ENCODE measurements at places on chromosomes 7 and 10. TPM values are rescaled to one million over a fixed set of nuclear protein-coding genes. Genes with fewer than 3 reads are reported as not detected.

- H3K27ac ChIP-seq = no peak overlapping the region
- DNase-seq = no peak
- peaks cover 19% of the 10 kb centered on the region for H3K36me3 ChIP-seq
Observed at GRCh38 chr7:155665957-155666287, 21.5 kb downstream of the RBM33 start.

DNA sequence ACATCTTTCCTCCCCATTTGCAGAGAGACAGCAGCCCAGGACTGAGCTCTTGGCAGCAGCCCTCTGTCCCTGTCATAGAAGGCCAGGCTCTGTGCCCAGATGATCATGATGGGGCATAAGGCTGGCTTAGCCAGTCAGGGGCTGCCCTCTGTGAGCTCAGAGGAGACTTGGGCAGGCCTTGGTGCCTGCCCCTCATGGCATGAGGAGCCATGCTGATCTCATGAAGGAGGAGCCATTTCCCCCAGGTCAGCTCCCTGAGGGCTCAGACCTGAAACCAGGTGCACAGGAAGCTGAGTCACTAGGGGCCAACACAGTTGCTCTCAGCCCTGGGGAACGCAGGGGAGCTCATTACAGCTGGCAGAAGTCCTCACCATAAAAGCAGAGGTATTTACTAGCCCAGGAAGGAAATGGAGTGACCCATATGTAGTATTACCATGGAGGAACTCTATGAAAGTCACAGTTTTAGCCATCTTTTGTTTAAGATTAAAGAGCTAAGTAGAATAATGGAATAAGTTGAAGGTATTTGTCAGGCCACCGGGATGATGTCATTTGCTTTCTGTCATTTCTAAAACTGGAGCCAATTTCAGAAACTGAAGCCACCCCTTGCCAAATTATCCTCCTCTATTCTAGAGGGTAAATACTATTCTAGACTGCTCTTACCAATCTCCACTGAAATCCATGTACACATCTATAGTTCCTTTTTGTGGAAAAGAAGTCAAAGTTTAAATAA, 362.4 kb upstream of the ZNF32 start:
- no peak overlapping the region for H3K27ac ChIP-seq
- peaks cover 9% of the 10 kb centered on the region for H3K4me1 ChIP-seq
- no peak for DNase-seq
- no peak overlapping the region for H3K4me3 ChIP-seq
- H3K27me3 ChIP-seq = peaks cover under 1% of the 10 kb centered on the region

DNA sequence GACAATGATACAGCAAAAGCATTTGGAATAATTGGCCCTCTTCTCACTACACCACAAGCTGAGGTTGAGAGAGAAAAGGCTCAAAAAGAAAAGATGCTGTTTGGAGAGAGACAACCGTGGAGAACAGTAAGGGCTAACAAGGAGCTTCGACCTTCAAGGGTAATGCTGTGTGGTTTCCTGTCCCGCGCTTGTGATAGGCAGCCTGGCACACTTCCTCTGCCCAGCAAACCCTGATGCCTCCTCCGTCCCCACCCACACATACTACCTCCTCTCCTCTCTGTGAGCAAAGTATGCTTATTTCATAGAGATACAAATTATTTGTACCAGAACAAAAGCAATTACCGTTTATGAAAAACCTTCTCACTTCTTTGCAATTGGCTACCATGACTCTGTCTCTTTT, 755.4 kb downstream of the KCNMA1 start:
- no peak overlapping the region for H3K27ac ChIP-seq
- H3K4me3 ChIP-seq = no peak overlapping the region
- peaks cover 3% of the 10 kb centered on the region for H3K27me3 ChIP-seq
- peaks cover 5% of the 10 kb centered on the region for H3K4me1 ChIP-seq
- DNase-seq = no peak
- no peaks in the 10 kb centered on the region for H3K36me3 ChIP-seq

GRCh38 chr7:123715799-123716198, 33.0 kb downstream of the WASL start:
- peaks cover 16% of the 10 kb centered on the region for H3K36me3 ChIP-seq
- peaks cover 61% of the 10 kb centered on the region for H3K4me1 ChIP-seq
- H3K27ac ChIP-seq = no peak overlapping the region
- no peak for DNase-seq
- H3K4me3 ChIP-seq = no peak overlapping the region
- no peaks in the 10 kb centered on the region for H3K27me3 ChIP-seq

DNA sequence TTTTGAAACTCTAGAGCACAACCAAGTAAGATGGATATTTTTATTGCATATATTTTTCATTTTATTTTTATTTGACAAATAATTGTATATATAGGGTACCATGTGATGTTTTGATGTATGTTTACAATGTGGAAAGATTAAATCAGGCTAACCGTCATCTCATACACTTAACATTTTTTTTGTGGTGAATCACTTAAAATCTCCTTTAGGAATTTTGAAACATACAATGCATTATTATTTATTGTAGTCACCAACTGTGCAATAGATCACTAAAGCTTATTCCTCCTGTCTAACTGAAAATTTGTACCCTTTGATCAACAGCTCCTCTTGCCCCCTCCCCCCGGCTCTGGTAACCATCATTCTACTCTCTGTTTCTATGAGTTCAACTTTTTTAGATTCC, 77.2 kb downstream of the DNAH11 start:
- DNase-seq = no peak
- H3K4me1 ChIP-seq = no peaks in the 10 kb centered on the region
- no peaks in the 10 kb centered on the region for H3K27me3 ChIP-seq
- no peak overlapping the region for H3K27ac ChIP-seq
- H3K4me3 ChIP-seq = no peak overlapping the region

- no peaks in the 10 kb centered on the region for H3K4me1 ChIP-seq
- no peaks in the 10 kb centered on the region for H3K27me3 ChIP-seq
- DNase-seq = no peak
- H3K27ac ChIP-seq = no peak overlapping the region
- H3K4me3 ChIP-seq = no peak overlapping the region
Observed at GRCh38 chr10:79186486-79187120, 117.8 kb downstream of the ZMIZ1 start.

GRCh38 chr10:45058580-45058979, 57.9 kb downstream of the ZNF22 start:
- no peak for DNase-seq
- H3K27me3 ChIP-seq = peaks cover 9% of the 10 kb centered on the region
- H3K4me3 ChIP-seq = no peak overlapping the region
- H3K4me1 ChIP-seq = peaks cover 4% of the 10 kb centered on the region
- H3K36me3 ChIP-seq = no peaks in the 10 kb centered on the region
- H3K27ac ChIP-seq = no peak overlapping the region

DNA sequence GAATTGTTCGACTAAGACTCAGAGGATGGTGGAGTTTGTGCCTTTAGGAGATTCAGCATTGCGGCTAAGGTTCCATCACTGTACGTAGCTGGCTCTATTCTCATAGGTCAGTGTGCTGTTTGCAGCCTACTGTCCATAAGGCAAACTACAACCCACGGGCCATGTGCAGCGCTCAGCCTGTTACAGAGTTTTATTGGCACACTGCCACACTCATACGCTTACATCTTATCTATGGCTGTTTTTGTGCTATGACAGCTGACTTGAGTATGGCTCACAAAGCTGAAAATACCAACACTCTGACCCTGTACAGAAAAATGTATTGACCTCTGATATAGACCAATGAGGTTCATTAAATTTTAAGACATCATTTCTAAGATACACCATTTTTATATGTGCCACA, 114.5 kb downstream of the ARID5B start:
- DNase-seq = no peak
- H3K4me1 ChIP-seq = peaks cover 9% of the 10 kb centered on the region
- no peaks in the 10 kb centered on the region for H3K27me3 ChIP-seq
- peaks cover 44% of the 10 kb centered on the region for H3K36me3 ChIP-seq
- H3K4me3 ChIP-seq = no peak overlapping the region

- no peak overlapping the region for H3K4me3 ChIP-seq
- no peaks in the 10 kb centered on the region for H3K36me3 ChIP-seq
- no peaks in the 10 kb centered on the region for H3K27me3 ChIP-seq
- no peaks in the 10 kb centered on the region for H3K4me1 ChIP-seq
Observed at GRCh38 chr7:135690566-135690965, 28.3 kb downstream of the STMP1 start.

DNA sequence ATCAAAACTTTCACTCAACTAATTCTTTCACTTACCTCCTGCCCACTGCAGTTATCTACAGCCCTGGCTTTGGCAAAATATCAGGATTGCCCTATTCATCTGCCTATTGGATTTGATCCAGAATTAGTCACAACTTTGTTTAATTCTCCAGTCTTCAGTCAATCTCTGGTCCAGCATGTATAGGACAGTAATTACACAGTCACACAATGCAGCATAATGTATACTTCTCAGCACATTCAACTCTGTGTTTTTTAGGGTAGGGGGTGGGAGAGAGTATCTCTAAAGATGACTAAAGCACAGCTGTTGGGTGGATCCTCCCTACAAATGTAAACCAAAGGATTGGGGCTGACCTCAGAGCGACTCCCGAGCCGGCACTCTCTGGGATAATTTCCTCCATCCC, 17.7 kb upstream of the NRP1 start:
- no peaks in the 10 kb centered on the region for H3K36me3 ChIP-seq
- no peak overlapping the region for H3K27ac ChIP-seq
- no peaks in the 10 kb centered on the region for H3K4me1 ChIP-seq
- DNase-seq = no peak
- H3K4me3 ChIP-seq = no peak overlapping the region
- peaks cover 14% of the 10 kb centered on the region for H3K27me3 ChIP-seq

DNA sequence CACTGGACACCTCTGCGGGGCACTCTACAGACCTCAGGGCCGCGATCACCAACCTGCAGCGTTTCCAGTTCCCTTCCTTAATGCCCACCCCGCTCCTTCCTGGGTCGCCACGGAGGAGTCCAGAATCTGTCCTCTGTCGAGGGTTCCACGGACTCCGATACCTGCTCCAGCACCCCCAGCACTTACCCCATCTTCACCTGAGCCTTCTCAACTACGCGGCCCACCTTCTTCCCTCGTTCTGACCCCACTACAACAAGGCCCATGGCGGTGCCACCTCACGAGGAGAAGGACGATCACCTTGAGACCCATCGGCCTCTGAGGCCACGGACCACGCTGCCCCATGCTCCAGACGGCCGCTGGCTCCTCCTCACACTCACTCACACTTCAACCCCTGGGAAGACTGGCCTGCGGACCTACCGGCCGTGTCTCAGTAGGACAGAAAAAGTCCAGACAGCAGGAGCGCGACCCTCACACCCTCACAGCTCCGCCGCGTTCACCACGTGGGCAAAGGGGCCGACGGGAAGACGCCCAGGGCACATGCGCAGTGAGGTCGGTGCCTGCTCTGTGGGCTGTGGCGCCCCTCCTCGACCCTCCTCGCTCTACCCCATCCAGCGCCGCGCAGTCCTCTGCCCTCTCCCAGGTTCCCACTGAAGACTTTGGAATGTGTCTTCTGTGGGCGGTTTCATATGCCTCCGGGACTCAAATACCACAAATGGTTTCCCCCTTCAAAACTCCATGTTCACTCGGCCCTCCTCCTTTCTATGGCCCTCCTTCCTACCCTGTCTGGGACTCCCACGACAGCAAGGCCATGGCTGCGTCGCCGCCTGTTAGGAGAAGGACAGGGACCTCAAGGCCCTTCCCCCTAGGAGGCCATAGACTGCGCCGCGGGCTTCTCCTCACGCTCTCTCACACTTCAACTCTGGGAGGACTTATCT, 193.9 kb upstream of the PHF14 start:
- no peak for DNase-seq
- no peaks in the 10 kb centered on the region for H3K27me3 ChIP-seq
- H3K4me1 ChIP-seq = no peaks in the 10 kb centered on the region
- H3K27ac ChIP-seq = no peak overlapping the region

DNA sequence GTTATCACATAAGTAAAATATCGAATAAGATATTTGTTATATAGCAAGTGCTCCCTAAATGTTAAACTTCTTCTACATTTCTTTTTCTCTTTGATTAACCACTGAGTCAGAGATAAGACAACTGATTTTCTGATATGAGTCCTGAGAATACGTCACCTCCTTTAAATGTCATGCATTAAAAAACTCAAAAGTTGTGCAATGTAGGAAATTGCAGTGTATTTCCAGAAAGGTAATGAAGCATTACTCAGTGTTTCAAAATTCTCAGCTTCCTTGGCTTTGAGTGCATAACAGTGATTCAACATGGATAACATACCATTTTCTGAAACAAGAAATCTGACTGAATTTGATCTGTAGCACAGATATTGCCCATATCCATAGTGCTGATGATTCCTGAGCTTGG, 155.8 kb downstream of the BMPER start:
- no peaks in the 10 kb centered on the region for H3K4me1 ChIP-seq
- no peaks in the 10 kb centered on the region for H3K27me3 ChIP-seq
- no peak overlapping the region for H3K27ac ChIP-seq
- no peak overlapping the region for H3K4me3 ChIP-seq
- H3K36me3 ChIP-seq = no peaks in the 10 kb centered on the region

GRCh38 chr7:149027055-149027454, 1.2 kb downstream of the PDIA4 start:
- H3K4me1 ChIP-seq = peaks cover 40% of the 10 kb centered on the region
- peak overlapping the region; percentile 94 for H3K4me3 ChIP-seq
- DNase-seq = no peak

- no peaks in the 10 kb centered on the region for H3K36me3 ChIP-seq
- H3K4me1 ChIP-seq = no peaks in the 10 kb centered on the region
- peaks cover 4% of the 10 kb centered on the region for H3K27me3 ChIP-seq
- no peak for DNase-seq
- no peak overlapping the region for H3K27ac ChIP-seq
Observed at GRCh38 chr10:125123476-125124114, 36.8 kb downstream of the CTBP2 start.

GRCh38 chr10:83222832-83223742, 916.2 kb upstream of the GHITM start:
- DNase-seq = no peak
- no peaks in the 10 kb centered on the region for H3K36me3 ChIP-seq
- no peaks in the 10 kb centered on the region for H3K27me3 ChIP-seq
- no peak overlapping the region for H3K27ac ChIP-seq

Gene CTNNA3
- total RNA-seq = 3.6 TPM

Gene IFIT1B
- not detected for total RNA-seq
